Skin of body (tissue), 3 donors: ENCODE measurements at places on chromosomes 5 and 9. TPM values are rescaled to one million over a fixed set of nuclear protein-coding genes. Genes with fewer than 3 reads are reported as not detected.

The OR1Q1 gene
- total RNA-seq: not detected

The FOXD4 gene
- total RNA-seq: 0.10 TPM

The ARSI gene
- total RNA-seq: 2.6 TPM

The SH3TC2 gene
- total RNA-seq: 4.4 TPM

The BHMT2 gene
- total RNA-seq: 3.0 TPM

The DCTN3 gene
- 60.6 TPM for total RNA-seq

The LHX3 gene
- 0.10 TPM for total RNA-seq

The RNF208 gene
- 0.20 TPM for total RNA-seq

The RORB gene
- total RNA-seq: 0.39 TPM

The PCDHB6 gene
- total RNA-seq: 0.39 TPM

The SLC34A1 gene
- total RNA-seq: not detected

The SLC6A19 gene
- not detected for total RNA-seq

The EPB41L4B gene
- 11.3 TPM for total RNA-seq

The FBP2 gene
- total RNA-seq: 5.5 TPM

The SARDH gene
- 2.6 TPM for total RNA-seq

The SLU7 gene
- total RNA-seq: 42.7 TPM

The KLHL9 gene
- total RNA-seq: 33.2 TPM

The STKLD1 gene
- total RNA-seq: 0.49 TPM

The SEMA4D gene
- total RNA-seq: 13.1 TPM

The SRA1 gene
- total RNA-seq: 14.5 TPM

The OR1L8 gene
- total RNA-seq: 0.10 TPM

The BRINP1 gene
- total RNA-seq: 0.59 TPM

The SLC45A2 gene
- total RNA-seq: 0.39 TPM

The RACK1 gene
- total RNA-seq: 2,753 TPM

The CCNJL gene
- total RNA-seq: 3.2 TPM

The NR6A1 gene
- 0.99 TPM for total RNA-seq
